ENCODE measurements at places on chromosomes 5 and 9. TPM values are rescaled to one million over a fixed set of nuclear protein-coding genes. Genes with fewer than 3 reads are reported as not detected.
A peak's percentile ranks its signal among the peaks of the same experiment; 100 is the strongest.

CEP72 gene
- total RNA-seq: 1.7 TPM

SLC46A2 gene
- total RNA-seq: not detected

- DNase-seq: peak; percentile 76
Measured at GRCh38 chr5:154467655-154468354, 10.2 kb downstream of the HAND1 start.

DNA sequence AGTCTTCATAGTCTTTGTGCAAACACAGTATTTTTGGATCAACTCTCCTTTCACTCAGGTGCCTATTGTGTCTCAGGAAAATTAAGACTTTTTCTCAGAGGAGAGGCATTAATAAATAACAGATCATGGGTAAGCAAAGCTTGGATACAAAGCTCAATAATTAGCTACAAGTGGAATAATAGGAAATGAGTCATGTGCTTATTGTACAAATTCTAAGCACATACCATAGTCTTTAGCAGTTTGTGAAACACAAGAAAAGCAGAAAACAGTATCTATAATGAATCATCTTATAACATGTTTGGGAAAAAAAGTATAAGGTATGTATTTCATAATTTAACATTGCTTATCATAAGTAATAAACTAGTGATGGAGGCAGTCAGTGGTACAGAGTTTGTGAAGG is 477.0 kb downstream of the CDH10 start:
- no peak for DNase-seq

DNA sequence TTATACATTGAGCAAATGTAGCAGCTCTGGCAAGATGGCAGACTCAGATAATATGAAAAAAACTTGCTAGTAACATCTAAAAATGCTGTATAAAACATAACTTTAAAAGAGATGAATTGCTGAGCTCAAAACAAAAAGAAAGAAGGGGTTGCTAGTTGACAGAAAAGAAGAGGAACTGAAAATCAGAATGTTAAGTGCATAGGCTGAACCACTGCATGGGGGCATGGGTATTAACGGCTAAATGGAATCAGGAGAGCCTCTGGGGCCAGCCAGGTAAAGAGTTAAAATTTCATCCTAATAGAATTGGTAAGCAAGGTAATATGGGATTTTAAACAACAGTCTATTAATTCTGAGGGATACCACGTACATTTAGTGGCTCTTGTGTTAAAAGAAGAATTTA is 146.8 kb downstream of the SMC2 start:
- no peak for DNase-seq

ENTREP1 gene
- 22.1 TPM for total RNA-seq

GRCh38 chr5:17216974-17217492 is 398 bp upstream of the BASP1 start:
- DNase-seq: no peak

DNA sequence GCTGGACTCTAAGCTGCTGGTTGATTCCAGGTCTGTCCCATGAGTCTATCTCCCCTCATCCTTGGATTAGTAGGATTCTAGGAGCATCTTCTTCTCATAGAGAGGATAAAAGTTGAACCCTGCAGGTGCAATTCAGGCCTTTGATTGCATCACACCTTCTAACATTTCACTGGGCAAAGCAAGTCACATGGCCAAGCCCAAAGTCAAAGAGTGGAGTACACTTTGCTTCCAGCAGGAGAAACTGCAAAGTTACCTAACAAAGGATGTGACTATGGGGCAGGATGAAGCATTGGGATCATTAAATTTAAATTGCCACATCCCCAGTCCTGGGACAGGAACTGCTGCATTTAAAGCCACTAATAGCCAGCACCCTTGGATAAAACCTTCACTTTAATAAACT is 51.0 kb upstream of the EGFLAM start:
- DNase-seq: no peak

ANKRD31 gene
- 0.11 TPM for total RNA-seq

Measured in left ventricle myocardium inferior (tissue), 1 donor.